ENCODE measurements at places on chromosomes 1 and 21.

DNA sequence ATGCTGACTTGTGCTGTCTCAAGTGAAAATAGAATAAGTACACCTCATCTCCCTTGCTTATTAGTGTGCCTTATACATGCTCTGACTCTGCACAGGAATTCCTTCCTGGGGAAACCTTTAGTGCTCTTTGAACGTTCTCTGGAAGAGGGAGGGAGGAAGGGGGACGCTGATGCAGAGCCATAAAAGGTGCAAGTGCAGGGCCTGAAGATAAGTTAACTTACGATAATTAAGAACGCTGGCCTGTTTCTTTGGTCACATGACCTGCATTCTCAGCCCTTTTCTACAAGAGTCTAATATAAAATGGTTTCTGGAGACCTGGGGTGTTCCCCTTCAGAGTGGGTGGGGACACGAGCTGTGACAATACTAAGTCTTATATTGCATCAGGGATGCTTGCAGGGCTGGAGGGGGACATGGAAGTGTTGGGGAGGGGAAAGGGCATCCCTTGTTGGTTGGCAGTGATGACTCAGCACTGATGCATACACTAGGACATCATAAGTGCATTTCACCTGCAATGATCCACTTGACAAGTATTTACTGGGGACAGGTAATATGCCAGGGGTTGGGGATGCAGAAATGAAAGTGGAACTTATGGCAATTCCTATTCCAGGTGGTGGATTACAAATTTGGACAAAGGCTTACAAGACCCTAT lies 26.3 kb upstream of the KIAA0040 start:
- no peak for DNase-seq

DNA sequence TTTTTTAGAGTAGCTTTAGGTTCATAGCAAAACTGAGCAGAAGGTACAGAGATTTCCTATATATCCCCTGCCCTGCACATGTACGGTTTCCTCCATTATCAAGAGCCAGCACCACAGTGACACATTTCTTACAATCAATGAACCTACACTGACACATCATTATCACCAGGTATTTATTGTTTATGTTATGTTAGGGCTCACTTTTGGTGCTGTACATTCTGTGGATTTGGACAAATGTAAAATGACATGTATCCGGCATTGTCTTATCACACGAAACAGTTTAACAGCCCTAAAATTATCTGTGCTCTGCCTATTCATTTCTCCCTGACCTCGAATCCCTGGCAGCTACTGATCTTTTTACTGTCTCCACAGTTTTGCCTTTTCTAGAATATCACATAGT lies 93.7 kb upstream of the DPH5 start:
- DNase-seq = no peak

- DNase-seq = no peak
Observed at GRCh38 chr1:75097654-75098053, 36.5 kb upstream of the LHX8 start.

DNA sequence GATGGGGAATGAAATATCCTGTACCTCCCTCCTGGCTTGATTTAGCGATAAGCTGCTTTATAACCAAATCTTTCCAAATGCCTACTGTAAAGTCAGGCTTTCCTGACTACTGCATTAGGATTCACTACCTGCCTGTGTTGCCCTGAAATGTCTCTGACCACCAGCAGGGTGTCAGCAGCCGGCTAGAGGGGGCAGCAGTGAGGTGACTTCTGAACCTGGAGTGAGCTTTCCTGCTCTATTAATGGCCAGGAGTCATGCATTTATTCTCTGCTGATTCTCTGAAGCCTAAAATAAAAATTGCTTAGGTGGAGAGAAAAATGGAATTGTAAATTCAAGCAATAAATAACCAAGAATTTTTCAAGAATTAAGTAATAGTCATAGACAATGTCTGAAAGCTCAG lies 2.5 kb downstream of the BACE2 start:
- peak; percentile 57 for DNase-seq

- no peak for DNase-seq
Observed at GRCh38 chr1:3139871-3140361, 70.9 kb downstream of the PRDM16 start.

GRCh38 chr1:205589046-205589445 lies 42.8 kb downstream of the ELK4 start:
- no peak for DNase-seq

GRCh38 chr1:8348777-8349472 lies 31.0 kb downstream of the SLC45A1 start:
- peak; percentile 67 for DNase-seq

- DNase-seq = peak; percentile 57
Observed at GRCh38 chr1:157496121-157496526, 56.2 kb downstream of the FCRL5 start.

DNA sequence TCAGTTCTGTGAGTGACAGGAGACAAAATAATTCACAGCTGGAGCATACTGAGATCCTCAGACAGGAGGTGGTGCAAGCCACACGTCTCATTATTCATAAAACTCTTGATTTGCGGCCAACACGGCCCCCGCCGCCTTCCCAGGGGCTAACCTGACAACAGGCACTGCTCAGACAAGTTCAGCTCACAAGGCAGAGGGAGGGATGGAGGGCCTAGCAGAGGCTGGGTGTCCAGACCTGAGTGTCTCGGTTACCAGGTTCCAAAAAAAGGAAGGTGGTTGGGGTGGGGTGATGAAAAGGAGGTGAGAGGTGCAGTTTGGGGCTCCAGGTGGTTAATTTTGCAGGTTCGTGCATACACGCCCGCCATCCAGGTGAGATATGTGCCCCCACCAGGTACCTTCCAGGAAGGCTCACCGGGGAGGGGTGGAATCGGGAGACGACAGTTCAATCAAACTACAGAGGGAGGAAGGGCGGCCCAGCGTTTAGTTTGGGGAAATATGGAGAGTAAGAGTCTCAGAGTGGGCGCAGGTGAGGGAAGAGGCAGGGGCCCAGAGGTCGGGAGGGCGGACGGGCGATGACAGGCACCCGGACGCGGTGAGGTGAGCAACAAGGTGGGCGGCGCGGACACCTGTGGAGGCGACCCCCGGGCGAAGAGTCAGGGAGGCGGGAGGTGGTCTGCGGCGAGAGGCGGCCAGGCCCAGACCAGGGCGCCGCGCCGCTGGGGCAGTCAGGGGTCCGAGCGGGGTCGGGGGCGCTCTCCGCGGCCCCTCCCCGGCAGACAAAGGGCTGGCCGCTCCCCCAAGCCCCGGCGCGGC lies 629 bp downstream of the CTNNBIP1 start:
- DNase-seq = peak; percentile 23

DNA sequence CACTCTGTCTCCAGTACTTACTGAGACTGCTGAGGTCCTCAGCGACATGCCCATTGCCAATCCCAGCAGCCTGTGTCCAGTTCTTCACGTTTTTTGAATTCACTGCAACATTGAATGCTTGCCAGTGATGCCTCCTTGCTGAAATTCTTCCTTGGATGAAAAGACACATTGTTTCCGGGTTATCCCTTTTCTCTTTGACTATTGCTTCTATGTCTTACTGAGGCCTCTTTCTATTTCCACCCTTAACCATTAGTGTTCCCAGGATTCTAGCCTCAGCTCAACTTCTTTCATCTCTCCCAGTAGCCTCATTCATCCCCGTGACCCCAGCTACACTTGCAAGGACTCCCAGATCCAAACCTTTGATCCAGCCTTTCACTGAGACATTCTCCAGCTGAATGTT lies 46.5 kb upstream of the KIF26B start:
- DNase-seq = peak; percentile 26

- no peak for DNase-seq
Observed at GRCh38 chr21:41765973-41766882, 624 bp downstream of the RIPK4 start.

GRCh38 chr1:95659588-95659987 lies 425.6 kb downstream of the RWDD3 start:
- no peak for DNase-seq

GRCh38 chr1:209227171-209227570 lies 356.3 kb upstream of the CAMK1G start:
- DNase-seq = no peak

DNA sequence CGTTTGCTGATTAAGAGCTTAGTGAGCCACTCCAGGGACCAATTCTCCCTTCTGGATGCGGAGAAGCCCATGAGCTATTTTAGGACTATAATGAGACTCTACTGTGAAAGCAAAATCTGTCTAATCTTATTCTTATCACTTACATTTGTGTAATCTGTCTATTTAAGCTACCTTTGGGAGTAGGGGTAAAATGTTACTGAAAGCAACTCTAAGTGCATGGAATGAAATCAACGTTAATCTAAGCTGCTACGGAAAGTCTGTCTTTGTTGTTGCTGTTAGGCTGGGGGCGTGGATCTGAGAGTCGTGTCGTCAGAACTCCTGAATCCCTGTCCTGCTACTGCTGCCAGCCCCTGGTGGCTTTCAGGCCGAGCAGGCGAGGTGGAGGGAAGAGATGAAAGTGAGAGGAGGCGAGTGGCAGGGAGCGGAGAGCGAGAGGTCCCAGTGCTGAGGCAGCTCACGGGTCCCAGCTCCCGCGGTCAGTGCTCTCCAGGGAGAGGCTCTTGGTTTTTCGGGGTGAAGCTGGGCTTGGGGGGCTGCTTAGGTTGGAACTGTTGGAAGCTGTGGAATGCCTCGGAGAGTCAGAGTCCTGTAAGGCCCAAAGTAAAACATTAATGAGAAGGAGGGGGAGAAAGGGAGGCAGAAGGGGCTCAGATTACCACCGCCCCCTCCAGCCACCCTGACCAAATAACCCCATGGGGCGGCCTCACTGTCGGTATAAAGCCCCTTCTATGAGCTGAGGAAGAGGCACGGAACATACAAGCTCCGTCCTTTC lies 53.9 kb downstream of the COQ8A start:
- DNase-seq = no peak

GRCh38 chr1:108749081-108749480 lies 2.6 kb downstream of the STXBP3 start:
- no peak for DNase-seq

DNA sequence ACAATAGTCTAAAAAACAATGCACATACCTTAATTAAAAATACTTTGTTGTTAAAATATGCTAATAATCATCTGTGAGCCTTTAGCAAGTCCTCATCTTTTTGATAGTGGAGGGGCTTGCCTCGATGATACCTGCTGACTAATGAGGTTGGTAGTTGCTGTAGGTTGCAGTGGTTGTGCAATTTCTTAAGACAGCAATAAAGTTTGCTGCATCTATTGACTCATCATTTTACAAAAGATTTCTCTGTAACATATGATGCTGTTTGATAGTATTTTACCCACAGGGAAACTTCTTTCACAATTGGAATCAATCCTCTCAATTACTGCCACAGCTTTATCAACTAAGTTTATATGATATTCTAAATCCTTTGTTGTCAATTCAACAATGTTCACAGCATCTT lies 7.6 kb downstream of the C1orf87 start:
- DNase-seq = no peak

DNA sequence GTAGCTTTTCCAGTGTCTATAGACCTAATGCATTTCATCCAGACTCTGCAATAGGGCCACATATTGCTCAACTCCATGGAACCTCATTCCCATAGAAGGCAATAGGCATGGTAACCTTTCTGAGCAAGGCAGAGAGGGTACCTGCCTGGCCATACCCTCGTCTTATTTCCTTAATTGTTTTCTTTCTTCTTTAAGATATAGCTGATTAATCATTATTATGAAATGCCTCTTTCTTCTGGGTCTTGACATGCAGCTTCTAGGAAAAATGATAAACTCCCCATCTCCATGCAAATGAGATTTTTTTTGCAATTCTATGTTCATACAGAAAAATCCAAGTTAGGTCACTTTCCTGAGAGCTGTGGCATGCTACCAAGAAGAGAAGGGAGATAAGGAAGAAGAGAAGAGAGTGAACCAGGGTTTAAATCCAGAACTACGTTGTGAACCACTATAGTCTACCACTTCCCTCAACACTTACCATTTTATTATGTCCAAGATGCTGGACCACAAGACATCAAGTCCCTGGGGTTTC lies 33.0 kb upstream of the IL20 start:
- no peak for DNase-seq

Measured in testis (tissue), 5 donors.